Colonic mucosa (tissue), 4 donors: ENCODE measurements at places on chromosomes 5 and 9. TPM values are rescaled to one million over a fixed set of nuclear protein-coding genes. Genes with fewer than 3 reads are reported as not detected.
A peak's percentile ranks its signal among the peaks of the same experiment; 100 is the strongest.

- peak; percentile 78 for DNase-seq
Observed at GRCh38 chr5:87780831-87781760, 368.4 kb upstream of the CCNH start.

GRCh38 chr5:96070622-96071225 lies 109.1 kb upstream of the ELL2 start:
- no peak for DNase-seq

- DNase-seq, result no peak
Observed at GRCh38 chr5:138874771-138875551, at the start of gene LRRTM2. TSS of gene LRRTM2 (minus strand) at chr5:138875335. CDS start at chr5:138874911, 424 bp downstream.

Gene GARIN3
- not detected for total RNA-seq

Gene PCDHB7
- total RNA-seq, result 0.40 TPM

Gene ZNF300
- 3.0 TPM for total RNA-seq

Gene TMC1
- total RNA-seq, result 0.42 TPM
